ENCODE measurements at places on chromosomes 13 and 19.

DNA sequence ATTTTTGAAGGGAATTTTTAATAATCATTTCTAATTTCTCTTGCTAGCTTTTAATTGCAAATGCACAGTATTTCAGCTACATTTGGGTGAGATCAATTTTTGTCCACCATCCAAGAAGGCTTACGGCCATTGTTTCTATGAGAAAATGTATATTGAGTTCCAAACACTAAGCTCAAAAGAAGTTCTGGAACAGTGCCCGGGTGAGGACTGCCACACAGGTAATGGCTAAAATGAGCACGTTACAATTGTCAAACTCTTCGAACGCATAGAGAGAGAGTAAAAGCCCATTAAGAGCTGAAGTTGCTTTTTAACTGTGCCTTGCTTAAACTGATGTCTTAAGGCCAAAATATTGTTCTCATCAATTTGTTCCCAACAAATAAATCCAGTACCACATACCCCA is 755.0 kb downstream of the DIAPH3 start:
- DNase-seq: no peak

GRCh38 chr19:53808710-53809125 is 15.4 kb downstream of the NLRP12 start:
- no peak for DNase-seq

DNA sequence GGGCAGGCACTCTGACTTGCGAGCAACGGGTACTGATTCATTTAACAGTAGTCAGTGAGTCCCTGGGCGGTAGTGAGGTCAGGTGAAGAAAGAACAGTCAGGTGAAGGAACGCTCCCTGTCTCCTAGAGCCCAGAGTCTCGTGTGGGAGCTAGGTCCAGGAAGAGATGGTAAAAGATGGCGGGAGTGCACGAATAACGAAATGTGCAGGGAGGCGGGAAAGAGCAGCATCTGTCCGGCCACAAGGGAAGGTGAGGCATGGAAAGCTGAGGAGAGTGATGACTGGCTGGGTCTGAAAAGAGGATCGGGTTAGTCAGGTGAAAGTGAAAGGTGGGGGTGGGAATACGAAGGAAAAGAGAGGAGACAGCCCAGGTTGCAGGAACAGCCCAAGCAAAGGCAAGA is 63.9 kb upstream of the SLC15A1 start:
- DNase-seq: no peak

GRCh38 chr13:46906405-46906804 is 9.6 kb upstream of the HTR2A start:
- peak; percentile 31 for DNase-seq

DNA sequence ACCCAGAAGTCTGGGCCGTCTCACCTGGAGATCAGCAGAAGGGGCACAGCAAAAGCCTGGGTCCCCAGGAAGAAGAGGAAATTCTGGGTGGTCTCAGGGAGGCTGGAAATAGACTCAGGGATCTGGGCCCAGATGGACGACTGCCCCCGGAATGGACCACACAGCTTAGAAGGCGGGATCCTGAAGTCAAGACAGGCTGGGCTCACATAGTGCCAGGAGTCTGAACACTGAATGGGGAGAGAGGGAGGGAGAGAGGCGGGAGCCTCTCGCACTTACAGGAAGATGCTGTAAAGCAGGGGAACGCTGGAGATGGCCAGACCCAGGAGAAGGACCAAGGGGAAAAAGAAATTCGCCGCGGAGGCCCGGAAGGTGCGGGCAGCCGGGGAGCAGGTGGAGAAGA is 1.3 kb upstream of the LENG1 start:
- no peak for DNase-seq

- no peak for DNase-seq
These were observed 2676.6 kb downstream of the PCDH9 start for GRCh38 chr13:64553411-64554129.

DNA sequence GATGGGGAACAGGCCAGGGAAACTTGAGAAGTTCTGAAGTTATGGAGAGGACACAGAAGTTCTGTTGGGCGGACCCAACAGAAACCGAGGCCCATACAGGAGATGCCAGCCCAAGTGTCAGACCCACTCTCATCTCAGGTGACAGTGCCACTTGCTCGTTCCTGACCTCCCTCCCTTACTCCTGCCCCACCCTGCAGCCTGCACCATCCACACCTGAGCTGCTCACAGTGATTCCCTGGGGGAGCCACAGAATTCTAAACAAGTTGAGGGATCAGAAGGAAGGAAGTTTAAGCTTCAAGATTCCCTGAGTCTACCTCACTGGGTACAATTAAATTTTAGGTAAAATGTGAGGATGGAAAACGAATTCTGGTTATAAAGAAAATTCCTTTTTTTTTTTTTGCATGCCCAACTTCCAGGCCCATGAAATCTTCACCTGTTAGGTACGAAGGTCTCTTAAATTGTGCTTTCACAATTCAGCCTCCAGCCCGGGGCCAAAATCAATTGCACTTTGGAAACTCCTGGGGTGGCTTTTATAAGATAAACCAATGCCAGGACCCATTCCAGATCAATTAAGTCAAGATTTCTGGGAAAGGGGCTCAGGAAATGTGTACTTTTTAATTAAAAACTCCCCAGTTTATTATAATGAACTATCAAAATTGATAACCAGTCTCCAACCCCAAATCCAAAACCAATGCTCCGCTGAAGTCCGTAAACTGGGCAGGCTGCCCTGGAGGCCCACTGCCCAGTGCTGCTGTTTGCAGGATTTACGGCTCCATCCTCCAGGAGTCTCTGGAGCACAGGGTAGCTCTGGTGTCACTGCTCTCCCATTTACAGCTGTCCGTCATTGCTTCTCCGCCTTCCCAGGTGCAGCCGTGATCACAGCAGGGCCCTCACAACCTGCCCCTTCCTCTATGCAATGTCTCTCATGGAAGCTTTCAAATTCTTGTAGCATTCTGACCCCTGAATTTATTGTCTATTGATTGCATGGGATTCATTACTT is 643.5 kb downstream of the UQCRFS1 start:
- no peak for DNase-seq

DNA sequence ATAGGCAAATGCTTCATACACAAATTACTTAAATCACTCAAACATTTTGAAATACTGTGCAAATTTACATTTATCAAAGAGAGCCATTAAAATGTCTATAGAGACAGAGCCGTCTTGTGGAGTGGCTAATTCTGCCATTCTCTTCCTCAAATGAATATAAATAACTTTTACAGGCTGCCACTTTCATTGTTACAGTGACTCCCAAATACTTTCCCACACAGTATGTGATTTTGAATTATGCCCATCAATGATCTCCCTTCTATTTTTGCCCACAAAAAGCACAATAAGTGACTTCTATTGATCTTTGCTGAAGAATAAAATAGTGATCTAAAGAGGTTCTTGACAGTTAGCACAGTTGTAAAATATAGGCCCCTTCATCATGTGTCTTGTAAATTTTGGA is 1244.9 kb downstream of the PCDH17 start:
- no peak for DNase-seq

DNA sequence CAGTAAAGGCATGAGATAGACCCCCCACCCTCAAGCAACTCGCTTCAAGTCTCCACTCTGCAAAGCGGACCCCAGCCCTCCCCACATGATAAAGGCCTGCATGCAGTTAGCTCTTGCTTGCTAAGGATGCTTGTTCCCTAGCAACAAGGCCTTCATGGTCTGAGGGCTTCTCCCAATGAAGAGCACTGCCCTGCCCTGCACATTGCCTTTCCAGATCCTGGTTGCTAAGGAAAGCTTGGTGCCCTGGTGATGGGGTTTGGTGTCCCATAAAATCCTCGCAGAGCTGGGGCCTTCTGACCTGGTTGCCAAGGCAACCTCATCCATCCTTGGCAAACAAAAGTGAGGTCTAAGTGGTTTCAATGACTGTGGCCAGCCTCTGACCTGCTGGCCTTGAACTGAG is 6.0 kb downstream of the DBP start:
- DNase-seq: no peak

DNA sequence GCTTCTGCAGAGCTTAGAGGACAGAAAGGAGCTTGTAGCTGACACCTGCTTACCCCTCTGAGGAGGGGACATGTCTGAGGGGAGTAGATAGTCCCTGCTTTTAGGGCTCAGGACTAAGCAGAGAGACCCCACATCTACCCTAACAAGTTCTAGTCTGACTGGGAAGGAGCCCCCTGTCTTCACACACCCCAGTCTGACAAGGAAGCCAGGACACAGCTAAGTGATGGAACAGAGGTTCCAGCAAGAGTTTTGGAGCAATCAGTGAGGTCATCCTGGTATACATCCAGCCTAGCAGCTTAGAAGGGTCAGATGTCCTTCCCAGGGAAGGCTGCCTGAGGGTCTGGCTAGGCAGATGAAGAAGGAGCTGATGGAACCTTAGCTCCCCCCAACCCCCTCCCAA is 15.0 kb downstream of the PAF1 start:
- DNase-seq: no peak

- no peak for DNase-seq
These were observed 294.1 kb downstream of the KCNRG start for GRCh38 chr13:50309318-50309717.

- no peak for DNase-seq
These were observed 5.5 kb downstream of the ZNRF4 start for GRCh38 chr19:5460748-5461147.

GRCh38 chr19:6963937-6964336 is 57.3 kb downstream of the MBD3L2B start:
- DNase-seq: no peak

DNA sequence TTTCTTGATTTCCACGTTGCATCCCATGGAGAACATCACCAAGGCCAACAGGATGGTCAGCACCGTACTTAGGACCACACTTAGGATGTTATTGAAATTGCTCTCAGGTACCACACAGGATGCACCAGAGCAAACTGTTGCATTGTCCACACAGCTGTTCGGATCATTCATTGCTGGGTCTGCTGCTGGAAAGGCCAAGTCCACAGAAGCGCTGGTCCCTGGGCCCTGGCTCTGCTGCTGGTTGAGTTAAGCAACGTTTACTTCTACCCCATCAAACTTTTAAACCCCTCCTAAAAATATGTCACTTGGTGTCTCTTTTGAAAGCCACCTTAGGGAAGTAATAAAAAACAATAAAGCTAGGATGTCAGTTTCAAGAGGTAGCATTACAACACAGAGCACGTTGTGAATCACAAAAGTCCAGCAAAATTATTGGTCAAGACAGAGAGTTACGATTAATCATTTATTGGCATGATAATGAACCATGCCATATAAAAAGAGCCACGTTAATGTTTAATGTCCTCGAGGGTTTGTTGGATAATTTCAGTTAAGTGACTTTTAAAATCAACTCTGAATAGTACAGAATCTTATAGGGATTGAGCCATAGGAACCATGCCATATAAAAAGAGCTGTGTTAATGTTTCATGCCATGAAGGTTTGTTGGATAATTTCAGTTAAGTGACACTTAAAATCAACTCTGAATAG is at the start of gene SLC10A2:
Gene SLC10A2, minus strand, starts transcription at position 339 of the 702 bp plus-strand sequence. Its CDS starts 168 bp downstream, at position 171.
- DNase-seq: no peak

- DNase-seq: no peak
These were observed 17.8 kb downstream of the ACTL9 start for GRCh38 chr19:8680676-8681344.

- no peak for DNase-seq
These were observed 107.4 kb upstream of the DOCK9 start for GRCh38 chr13:99085139-99085807.

GRCh38 chr13:52399708-52400107 is 6.3 kb downstream of the THSD1 start:
- no peak for DNase-seq

- DNase-seq: no peak
These were observed 33.7 kb upstream of the OLFM4 start for GRCh38 chr13:52994865-52995264.

DNA sequence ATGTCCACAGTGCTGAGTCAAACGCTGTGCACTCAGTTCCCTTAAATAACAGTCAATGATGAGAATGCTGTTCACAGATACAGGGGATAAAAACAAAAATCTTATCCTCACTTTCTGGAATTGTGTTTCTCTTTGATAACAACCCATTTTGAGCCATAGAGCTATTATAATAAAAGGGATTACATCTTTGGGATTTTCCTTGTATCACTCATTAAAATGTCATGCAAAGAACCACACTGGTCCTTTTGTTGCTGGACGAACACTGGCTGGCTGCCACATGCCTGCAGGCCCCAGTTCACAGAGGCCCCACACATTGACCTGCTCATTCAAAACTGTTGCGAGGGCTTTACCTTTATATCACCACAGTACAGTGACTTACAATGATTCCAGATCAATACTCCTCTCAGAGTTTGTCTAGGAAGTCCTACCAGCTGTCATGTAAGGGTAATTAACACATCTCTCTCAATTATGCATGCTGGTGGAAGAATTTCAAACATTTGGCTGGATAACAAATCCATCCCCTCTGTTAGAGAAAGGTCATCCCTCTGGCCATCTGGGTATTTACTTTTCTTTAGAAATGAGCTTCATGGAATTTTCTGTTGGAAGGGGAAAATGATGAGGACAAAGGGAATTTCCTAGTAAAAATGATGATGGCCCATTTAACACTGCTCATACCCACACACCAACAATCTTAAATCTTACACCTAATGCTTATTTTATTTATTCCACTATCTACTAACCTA is 85.9 kb downstream of the MBNL2 start:
- DNase-seq: peak; percentile 60

DNA sequence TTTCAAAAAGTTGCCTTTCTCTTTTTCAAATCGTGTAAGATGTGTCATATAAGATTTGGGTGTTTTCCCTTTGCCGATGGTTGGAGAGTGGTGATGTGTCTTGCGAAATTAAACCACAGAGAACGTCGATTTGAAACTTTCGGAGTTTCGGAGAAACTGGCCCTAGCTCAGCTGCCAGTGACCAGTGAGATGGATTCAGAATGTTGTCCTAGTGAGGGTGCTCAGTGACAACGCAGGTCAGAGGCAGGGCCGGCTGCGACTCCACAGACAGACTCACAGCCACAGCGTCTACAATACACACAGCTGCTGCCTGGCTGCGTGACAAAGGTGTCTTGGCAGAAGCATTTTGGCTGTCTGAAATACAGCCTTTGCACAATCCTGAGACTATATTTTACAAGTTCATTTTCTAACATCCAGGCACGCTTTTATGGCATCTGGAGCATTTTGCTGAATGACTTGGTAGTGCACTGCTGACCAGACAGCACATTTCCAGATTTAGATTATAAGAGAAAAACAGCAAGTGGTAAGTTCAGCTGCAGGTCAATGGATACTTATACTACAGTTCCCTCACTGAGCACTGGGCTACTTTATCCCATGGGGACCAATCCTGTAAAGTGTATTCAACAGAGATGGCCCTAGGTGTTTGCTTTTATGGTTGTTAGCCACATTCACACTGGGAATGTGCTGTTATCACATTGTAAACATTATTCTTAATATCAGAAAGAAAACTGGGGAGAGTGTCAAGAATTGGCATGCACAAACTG is 207.5 kb downstream of the KCNRG start:
- DNase-seq: no peak

GRCh38 chr13:77898097-77898496 is 20.5 kb downstream of the EDNRB start:
- no peak for DNase-seq

- DNase-seq: peak; percentile 53
These were observed 4.3 kb downstream of the PHF11 start for GRCh38 chr13:49499889-49500660.

- DNase-seq: no peak
These were observed 73.7 kb downstream of the SGCG start for GRCh38 chr13:23254506-23254905.
